Stimulated activated CD8-positive, alpha-beta memory T cell treated with anti-CD3 and anti-CD28 coated beads, Interleukin-7, amount 100 ng/mL, for 1 hour (primary cell): ENCODE measurements at places on chromosomes 6 and 20.

- no peak for DNase-seq
Observed at GRCh38 chr6:85591207-85591606, 2.5 kb downstream of the SNX14 start.

DNA sequence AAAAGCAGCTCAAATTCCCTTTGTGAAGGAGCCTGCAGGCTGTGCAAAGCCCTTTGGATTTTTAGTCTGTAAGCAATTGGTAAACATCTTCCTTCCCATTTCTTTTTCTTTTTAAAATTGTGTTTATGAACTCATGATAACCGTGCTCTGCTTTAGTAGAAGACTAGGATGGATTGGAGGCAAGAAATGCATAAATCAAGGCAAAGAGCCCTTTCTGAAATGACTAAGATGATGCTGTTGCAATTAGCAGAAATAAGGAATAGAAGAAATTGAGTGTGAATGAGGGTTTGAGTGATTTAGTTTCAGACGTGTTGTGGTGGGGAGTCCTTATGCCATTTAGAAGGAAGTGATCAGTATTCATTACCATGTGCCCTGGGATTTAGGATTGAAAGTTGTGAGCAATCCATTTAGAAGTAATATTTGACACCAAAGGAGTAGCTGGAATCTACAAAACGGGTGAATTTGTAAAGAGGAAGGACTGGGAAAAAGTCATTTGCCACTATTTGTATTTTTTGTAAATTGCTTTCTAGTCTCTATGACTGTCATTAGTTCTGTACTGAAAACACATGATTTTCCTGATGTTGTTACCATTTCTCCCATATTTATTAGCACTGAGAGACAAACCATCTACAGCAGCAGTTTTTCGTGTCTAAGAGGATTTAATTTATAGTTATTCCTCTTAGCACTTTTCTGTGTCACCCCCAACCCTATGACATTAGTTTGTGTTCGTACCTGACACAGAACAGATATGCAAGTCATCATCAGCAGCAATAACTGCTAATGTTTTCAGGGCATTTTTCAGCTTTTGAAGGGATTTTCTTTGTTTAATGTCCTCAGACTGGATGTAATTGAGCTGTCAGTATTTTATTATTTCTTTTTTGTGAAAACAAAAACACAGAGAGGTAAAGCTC, 265.0 kb downstream of the UTRN start:
- no peak for DNase-seq

DNA sequence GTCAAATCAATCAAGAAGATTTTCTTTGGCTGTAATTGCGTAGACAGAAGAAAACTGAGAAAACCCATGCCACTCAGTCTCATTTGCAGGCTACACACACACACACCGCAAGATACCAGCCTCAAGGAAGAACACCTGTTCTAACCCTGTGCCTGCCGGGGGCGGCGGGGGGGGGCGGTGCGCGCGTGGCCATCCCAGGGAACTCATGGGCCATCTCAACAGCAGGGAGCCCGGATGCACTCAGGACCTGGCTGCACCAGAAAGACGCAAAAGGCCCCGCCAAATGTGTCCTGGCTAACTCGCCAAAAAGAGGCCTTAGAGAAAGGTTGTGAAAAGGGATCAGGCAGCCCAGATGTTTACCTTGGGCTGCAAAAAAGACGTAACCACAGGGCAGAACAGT, 2.1 kb downstream of the B3GAT2 start:
- DNase-seq: no peak

GRCh38 chr6:150680510-150680909, 80.8 kb downstream of the PLEKHG1 start:
- DNase-seq: no peak

DNA sequence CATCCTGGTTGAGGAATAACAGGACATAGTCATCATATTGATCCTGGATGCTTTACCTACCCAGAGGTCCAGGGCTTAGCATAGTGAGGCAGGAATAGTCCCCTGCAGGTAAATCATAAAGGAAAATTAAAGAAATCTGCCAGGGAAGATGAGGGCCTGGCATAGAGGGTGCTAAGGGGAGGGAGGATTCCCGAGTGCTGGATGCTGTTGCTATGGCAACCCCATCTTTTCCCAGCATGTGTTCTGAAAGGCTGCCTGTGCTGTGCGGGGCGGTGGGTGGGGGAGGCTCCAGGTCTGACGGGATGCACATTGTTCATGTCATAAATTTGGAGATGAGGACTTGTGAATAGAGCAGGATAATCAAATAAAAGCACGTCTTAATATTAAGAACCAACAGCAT, 212.6 kb upstream of the PCSK2 start:
- no peak for DNase-seq

DNA sequence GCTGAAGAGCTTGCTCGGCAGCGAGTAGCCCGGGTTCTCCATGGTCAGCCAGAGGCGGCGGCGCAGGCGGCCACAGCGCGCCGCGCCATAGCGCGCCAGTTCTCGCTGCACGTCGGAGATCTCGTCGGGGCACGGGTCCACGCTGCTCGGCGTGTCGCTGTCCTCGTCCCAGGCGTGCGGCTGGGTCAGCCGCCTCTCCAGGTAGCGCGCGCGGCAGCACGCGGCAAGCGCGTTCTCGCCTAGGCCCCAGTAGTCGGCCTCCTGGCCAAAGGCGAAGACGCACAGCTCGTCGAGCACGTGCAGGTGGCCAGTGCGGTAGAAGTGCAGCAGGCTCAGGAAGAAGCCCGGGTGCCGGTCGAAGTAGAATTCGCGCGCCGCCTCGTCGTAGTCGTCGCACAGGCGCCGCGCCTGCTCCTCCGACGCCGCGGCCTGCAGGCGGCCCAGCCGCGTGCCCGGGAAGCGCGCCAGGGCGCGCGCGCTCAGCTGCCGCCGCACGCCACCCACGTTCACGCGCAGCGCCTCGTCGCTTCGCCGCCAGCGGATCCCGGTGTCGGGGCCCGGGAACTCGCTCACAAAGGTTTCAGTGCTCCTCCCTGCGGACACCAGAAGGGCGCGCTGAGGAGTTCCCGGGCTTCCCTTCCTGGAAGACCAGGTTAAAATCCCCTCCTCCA, 2.7 kb downstream of the KCNS1 start:
- no peak for DNase-seq

- DNase-seq: no peak
Observed at GRCh38 chr20:49288250-49288751, 10.4 kb upstream of the ZNFX1 start.

GRCh38 chr6:160368670-160369069, 20.5 kb downstream of the SLC22A3 start:
- no peak for DNase-seq

- DNase-seq: no peak
Observed at GRCh38 chr6:149840345-149841075, 23.6 kb downstream of the LRP11 start.

- DNase-seq: no peak
Observed at GRCh38 chr6:90204327-90205056, 92.2 kb downstream of the BACH2 start.

GRCh38 chr20:17841751-17842215, 126.8 kb downstream of the SNX5 start:
- DNase-seq: no peak

GRCh38 chr6:44269921-44270525, at the start of gene TMEM151B:
TMEM151B (plus strand) TSS chr6:44270450; CDS start chr6:44270743, 293 bp downstream.
- no peak for DNase-seq

DNA sequence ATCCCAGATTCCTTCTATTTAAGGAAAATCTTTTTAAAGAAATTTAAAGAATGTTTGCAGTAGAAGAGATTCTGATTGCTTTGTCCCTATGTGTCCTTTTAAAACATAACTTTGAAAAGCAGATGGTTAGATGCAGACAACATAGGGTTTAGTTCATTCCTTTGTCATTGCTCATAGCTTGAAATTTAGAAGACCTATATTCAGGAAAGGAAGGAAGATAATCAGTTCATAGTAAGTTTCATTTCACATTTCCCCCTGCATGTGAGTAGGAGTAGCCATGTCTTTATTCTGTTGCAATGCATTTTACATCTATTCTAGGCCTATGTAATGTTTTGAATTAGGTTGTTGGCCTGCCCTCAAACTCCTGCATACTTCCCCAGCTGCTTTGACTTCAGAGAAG, 197.9 kb upstream of the GRIK2 start:
- DNase-seq: no peak

DNA sequence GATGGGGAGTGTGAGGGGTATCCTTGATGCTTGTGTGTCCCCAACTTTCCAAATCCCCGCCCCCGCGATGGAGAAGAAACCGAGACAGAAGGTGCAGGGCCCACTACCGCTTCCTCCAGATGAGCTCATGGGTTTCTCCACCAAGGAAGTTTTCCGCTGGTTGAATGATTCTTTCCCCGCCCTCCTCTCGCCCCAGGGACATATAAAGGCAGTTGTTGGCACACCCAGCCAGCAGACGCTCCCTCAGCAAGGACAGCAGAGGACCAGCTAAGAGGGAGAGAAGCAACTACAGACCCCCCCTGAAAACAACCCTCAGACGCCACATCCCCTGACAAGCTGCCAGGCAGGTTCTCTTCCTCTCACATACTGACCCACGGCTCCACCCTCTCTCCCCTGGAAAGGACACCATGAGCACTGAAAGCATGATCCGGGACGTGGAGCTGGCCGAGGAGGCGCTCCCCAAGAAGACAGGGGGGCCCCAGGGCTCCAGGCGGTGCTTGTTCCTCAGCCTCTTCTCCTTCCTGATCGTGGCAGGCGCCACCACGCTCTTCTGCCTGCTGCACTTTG, at the start of gene TNF:
TSS of gene TNF (plus strand) at position 231 of the 567 bp plus-strand sequence. CDS start at position 408, 177 bp downstream.
- peak; percentile 64 for DNase-seq

DNA sequence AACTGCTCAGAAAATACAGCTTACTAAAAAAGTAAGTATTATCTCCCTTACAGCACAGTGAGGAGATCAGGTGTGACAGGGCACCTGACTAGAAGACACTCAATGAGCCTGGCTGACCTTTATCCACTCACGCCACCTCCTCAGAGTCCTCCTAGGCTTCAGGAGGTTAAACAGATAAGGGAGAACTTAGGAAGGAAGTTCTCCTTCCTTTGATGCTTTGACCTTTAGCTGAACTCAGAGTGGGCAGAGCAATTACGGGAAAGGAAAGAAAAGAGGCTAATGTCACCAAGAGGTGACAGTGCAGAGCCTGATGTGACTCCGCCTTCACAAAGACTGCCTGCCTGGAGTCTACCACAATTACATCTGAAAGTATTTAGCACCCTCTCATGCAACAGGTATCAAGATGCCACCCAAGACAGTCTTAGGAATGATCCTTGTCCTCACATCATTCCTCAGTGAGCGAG, 36.7 kb downstream of the MAN1A1 start:
- no peak for DNase-seq

- no peak for DNase-seq
Observed at GRCh38 chr6:38103921-38104320, 284.4 kb downstream of the ZFAND3 start.

DNA sequence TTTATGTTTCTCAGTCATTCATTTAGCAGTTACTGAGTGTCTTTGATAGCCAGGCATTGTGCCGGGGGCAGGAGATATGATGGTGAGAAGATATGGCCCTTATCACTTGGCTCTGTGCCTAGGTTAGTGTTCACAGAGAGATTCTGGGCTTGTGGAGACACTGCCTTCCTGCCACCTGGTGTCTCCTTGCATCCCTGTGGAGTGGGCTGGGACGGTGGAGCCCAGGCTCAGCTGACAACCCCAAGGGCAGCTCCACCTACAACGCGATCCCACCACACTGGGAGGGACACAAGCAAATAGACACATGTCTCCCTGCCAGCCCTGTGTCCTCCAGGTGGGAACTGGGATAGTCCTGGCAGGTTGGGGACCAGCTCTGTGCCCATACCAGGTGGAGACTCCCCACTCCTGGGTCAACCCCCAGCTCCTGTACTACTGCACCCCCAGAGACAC, 30.3 kb upstream of the VEGFA start:
- no peak for DNase-seq

DNA sequence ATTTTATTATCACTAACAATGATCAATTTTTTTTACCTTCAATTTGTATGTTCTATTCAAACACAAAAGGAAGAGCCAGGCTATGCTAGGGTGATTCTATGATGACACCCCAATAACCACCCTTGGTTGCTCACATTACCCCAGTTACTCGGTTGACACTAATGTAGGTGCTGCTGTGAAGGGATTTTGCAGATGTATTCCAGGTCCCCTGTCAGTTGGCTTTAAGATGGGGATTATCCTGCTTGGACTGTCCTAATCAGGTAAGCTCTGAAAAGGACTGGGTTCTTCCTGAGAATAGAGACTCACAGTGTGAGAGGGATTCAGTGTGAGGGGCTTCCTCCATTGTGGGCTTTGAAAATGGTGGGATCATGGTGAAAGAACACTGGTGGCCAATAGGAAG, 11.9 kb downstream of the HLA-A start:
- DNase-seq: no peak

GRCh38 chr20:7911586-7912330, 28.5 kb downstream of the HAO1 start:
- no peak for DNase-seq

- no peak for DNase-seq
Observed at GRCh38 chr6:43671801-43672690, 15.5 kb downstream of the MRPS18A start.

DNA sequence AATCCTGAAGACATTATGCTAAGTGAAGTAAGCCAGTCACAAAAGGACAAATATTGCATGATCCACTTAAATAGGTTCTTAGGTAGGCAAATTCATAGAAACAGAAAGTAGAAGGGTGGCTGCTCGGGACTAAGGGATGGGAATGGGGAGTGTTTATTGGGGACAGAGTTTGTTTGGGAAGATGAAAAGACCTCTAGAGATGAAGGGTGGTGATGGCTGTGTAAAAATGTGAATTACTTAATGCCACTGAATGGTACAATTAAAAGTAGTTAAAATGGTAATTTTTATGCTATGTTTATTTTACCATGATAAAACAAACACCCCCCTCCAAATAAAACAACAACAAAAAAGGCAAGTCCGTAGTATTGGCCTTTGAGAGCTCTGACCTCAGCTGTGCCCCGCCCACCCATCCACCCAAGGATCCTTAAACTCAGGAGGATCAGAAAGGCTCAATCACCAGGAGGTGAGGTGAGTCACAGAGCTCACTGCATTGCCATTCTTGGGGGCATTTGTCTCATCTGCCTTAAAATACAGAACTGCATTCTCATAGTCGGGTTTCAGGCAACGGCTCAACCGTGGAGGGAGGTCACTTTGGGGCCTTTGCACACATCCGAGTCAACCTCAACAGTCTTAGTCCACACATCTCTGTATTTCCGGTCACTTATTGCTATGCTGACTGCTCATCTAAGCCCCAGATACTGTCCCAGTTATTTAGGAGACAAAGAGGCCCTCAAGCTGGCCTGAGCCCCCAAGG, 96.7 kb downstream of the SLC22A23 start:
- DNase-seq: no peak
